Muscle of leg (tissue), 16 donors: ENCODE measurements at places on chromosomes 6 and 20. TPM values are rescaled to one million over a fixed set of nuclear protein-coding genes. Genes with fewer than 3 reads are reported as not detected.
A peak's percentile ranks its signal among the peaks of the same experiment; 100 is the strongest.

The TMEM151B gene
- 0.09 TPM for total RNA-seq

The AHI1 gene
- total RNA-seq, result 25.5 TPM

The SIGLEC1 gene
- total RNA-seq, result 2.1 TPM

The CTCFL gene
- 0.04 TPM for total RNA-seq

The GSS gene
- 29.1 TPM for total RNA-seq

The TNNC2 gene
- total RNA-seq, result 3,356 TPM

GRCh38 chr6:3081960-3082359, 13.7 kb downstream of the RIPK1 start:
- peak; percentile 71 for DNase-seq

DNA sequence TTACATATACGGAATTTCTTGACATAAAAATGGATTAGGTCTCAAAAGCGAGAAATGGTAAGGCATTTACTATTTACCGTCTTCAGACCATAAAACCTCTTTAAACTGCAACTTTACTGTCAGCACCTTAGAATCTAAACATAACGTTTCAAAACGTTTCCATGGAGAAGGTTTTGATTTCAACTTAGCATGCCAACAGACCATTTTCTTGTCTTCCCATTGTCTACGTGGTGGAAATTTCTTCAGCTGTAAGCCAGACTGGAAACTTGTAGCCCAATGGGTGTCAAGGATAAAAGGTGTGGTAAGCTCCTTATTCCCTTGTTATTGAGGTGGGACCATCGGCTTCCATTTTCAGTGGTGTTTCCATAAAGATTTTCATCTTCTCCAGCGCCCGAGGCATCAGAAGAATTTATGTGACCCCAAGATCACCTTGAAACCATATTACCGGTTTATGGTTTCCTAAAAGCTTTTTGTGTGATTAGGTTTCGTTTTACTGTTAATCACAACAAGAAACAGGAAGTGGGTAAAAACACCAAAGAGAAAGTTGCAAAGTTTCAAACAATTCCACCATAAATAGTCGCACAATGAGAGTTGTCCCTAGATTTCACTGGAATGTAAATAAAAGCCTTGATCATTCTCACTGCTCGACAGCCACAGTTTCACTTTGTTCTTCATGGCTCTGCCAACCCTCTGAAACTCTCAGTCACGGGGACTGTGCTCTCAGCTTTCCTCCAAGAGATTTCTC, 63.0 kb upstream of the CD2AP start:
- peak; percentile 74 for DNase-seq

- peak; percentile 35 for DNase-seq
These were observed 93.6 kb upstream of the TAB2 start for GRCh38 chr6:149223904-149224351.

GRCh38 chr6:1412901-1413300, 23.5 kb downstream of the FOXF2 start:
- peak; percentile 57 for DNase-seq

GRCh38 chr6:148682990-148683389, 63.8 kb upstream of the UST start:
- peak; percentile 68 for DNase-seq

GRCh38 chr6:55777469-55777868, 97.9 kb downstream of the BMP5 start:
- no peak for DNase-seq

DNA sequence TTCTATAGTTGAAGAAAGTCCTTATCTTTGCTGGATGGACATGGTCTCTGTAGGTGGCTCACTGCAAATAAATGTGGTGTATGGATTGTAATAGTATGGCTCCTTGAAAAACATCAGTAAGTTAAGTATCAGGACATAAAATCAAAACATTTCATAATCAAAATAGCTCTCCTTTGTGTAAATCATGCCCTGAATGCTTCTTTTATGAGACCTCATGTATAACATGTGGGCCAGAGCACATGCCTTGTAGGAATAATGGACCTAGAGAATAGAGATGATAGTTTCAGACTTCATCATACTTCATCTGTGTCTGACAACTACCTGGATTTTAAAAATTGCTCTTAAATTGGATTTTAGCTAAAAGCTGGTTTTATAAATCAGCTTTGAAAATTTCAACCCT, 159.9 kb downstream of the ASCC3 start:
- no peak for DNase-seq

DNA sequence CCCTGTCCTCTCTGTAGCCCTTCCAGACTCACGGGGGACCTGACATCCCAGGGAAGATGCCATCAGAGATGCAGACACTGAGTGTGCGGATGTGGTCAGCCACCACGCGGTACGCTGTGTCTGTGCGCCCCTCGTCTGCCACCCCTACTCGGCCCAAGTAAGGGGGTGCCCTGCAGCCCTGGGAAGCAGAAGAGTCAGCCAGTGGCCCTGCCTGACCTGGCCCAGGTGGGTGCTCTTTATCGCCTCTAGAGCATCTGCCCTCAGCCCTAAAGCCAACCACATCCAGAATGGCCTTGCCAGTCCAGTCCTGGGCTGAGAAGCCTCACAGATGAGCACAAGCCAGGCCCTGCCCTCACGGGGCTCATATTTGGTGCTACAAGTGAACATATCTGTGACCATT, 5.9 kb downstream of the AARS2 start:
- DNase-seq, result no peak

DNA sequence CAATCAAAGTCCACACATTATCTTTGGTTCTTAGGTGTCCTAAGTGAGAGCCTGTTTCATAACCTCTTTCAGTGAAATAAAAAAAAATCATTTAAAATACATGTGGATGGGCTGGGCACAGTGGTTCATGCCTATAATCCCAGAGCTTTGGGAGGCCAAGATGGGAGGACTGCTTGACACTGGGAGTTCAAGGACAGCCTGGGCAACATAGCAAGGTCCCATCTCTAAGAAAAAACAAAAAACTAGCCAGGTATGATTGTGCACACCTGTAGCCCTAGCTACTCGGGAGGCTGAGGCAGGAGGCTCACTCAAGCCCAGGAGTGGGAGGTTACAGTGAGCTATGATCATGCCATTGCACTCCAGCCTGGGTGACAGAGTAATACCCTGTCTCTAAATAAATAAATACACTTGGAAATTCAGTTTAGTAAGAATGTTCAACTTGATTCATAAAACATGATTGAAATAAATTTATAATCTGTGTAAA, 3.6 kb downstream of the MPC1 start:
- no peak for DNase-seq

- no peak for DNase-seq
These were observed 6.3 kb downstream of the OXT start for GRCh38 chr20:3077618-3078134.

- DNase-seq, result peak; percentile 88
These were observed 2.4 kb upstream of the ZMYND8 start for GRCh38 chr20:47358672-47359529.

DNA sequence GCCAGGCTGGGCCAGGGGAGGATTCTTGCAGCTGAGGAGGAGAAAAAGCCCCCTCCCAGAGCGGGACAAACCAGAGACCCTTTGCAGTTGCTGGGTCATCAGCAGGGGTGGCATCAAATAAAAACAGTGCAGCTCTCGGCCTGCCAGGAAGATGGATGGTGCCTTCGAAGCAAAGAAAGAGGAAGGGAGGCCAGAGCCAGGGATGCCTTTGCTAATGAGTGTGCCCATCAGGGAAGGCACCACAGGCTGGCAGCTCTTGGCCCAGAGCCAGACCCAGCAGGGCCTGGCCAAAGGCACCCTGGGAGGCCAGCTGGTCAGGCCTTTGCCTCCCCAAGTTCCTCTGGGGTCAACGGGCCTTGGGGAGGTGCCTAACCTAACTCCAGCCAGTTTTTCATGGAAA, 26.3 kb upstream of the ZNF318 start:
- DNase-seq, result no peak

DNA sequence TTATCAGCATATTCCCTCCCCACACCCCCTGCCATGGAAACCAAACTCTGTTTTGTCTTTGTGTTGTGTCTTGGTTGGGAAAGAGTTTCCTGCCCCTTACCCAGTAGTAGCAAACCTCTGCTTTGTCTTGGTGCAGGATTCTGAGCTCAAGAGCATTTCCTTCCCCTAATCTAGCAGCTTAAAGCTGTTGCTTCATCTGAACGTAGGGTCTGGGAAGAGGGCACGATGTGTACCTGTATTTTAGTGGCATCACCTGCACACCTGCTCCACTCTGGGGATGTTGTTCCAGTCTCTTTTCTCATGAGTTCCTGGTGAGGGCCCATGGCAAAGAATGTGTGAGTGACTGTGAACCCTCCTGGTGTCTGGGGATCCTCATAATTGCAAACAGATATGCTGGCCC, 164.7 kb downstream of the SCP2D1 start:
- DNase-seq, result no peak
